Effector memory CD4-positive, alpha-beta T cell (primary cell): ENCODE measurements at places on chromosomes 4 and X.

- no peak for DNase-seq
- H3K4me1 ChIP-seq, result no peaks in the 10 kb centered on the region
- H3K36me3 ChIP-seq, result no peaks in the 10 kb centered on the region
- no peaks in the 10 kb centered on the region for H3K27me3 ChIP-seq
Measured at GRCh38 chr4:171993247-171993646, 180.0 kb downstream of the GALNTL6 start.

DNA sequence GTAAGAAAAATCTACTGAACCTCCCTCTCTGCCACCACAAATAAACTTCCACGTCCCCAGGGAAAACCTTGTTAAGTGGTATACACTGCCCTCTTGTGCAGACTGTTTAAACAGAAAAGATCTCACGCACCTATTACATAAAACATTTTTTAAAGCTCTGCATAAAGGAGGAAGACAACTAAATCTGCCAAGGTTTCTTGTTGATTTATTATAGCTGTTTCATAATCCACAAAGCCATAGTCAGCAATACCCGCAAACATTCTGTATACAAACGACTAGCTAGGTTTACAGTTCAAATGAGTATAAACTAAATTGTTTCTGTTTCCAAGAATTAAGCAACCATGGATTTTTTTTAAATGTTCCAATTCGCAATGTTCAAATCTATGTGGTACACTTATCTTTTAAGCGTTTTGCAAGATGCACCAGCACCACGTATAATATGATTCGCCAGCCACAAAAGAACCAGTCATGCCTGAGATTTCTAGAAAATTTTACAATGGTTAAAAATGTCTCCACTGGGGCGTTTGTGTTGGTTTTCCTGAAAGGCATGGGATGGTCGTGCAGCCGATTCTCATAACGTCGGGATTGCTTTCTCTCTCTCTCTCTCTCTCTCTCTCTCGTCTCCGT is 164.6 kb downstream of the PRKX start:
- H3K27me3 ChIP-seq, result no peaks in the 10 kb centered on the region
- no peak overlapping the region for H3K4me3 ChIP-seq
- H3K36me3 ChIP-seq, result no peaks in the 10 kb centered on the region
- no peak for DNase-seq
- no peaks in the 10 kb centered on the region for H3K4me1 ChIP-seq
- no peak overlapping the region for H3K27ac ChIP-seq

GRCh38 chrX:110276778-110277177 is 41.1 kb downstream of the AMMECR1 start:
- H3K4me1 ChIP-seq, result no peaks in the 10 kb centered on the region
- H3K27ac ChIP-seq, result no peak overlapping the region
- DNase-seq, result no peak
- H3K36me3 ChIP-seq, result no peaks in the 10 kb centered on the region
- no peaks in the 10 kb centered on the region for H3K27me3 ChIP-seq
- no peak overlapping the region for H3K4me3 ChIP-seq

DNA sequence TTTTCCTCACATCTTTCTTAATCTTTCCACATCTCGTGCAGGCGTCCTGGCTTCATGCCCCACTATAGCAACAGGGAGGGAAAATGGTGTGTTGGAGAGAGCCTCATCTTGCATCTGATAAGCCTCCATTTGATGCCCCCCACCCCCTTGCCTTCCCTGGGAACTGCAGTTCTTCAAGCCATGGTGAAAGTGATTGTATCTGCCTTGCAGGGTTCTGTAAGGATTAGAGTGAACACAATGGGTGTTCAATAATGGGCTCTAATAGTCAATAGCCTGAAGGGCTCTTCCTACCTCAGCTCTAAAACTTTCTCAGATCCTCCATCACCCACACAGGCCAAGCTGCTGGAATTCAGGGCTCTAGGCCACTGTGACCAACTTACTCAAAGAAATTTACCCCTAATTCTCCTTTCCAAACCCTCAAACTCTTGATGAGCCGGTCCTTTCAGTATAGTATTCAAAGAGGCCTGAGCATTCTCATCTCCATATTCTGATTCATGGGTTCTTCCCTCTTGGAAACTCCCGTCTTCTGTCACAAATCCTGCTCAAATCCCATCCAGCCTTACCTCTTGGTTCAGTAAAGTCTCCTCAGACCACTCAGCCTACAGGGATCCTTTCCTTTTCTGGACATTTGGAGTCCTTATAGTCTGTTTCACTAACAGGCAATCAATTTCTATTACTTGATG is 128.3 kb upstream of the TRIM2 start:
- no peaks in the 10 kb centered on the region for H3K36me3 ChIP-seq
- no peak overlapping the region for H3K4me3 ChIP-seq
- H3K27ac ChIP-seq, result no peak overlapping the region
- H3K4me1 ChIP-seq, result peaks cover 3% of the 10 kb centered on the region
- no peak for DNase-seq
- H3K27me3 ChIP-seq, result no peaks in the 10 kb centered on the region

GRCh38 chr4:124904723-124905388 is 192.3 kb upstream of the ANKRD50 start:
- no peaks in the 10 kb centered on the region for H3K27me3 ChIP-seq
- DNase-seq, result no peak
- H3K4me3 ChIP-seq, result no peak overlapping the region
- H3K36me3 ChIP-seq, result no peaks in the 10 kb centered on the region
- H3K27ac ChIP-seq, result no peak overlapping the region
- H3K4me1 ChIP-seq, result no peaks in the 10 kb centered on the region

DNA sequence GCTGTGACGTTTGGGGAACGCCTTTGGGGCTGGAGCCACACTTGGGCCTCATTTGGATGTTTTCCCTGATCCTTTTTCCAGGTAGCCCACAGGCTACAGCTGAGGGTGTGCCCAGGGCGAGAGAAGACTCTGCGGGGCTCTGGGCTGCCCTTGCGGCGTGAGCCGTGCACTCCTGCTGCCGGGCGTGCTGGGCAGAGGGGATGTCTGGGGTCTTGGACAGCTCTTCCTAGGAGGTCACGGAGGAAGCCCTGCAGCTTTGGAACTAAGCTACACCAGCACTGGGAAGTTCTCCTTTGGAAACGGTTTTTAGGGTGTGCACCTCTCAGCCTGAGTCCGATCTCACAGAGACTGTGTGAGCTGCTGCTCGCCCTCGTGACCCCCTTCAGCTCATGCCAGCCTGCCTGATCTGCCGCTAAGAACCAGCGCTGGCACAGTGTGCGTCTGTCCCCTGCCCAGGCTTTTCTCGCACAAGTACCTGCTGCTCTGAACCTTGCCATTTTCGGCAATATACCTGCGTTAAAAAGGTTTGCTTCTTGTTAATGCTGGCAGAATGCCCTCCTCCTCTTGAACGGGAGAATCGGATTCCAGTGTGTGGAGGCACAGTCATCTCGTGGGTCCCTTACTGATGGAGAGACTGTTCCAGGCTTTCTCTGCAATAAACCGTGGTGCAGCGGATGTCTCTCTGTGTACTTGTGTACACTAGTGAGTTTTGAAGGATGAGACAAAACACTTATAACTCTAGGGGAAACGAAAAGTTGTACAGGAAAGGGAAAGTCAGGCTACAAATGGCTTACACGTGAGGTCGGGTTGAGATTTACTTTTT is 14.3 kb downstream of the MSANTD1 start:
- no peaks in the 10 kb centered on the region for H3K27me3 ChIP-seq
- no peaks in the 10 kb centered on the region for H3K36me3 ChIP-seq
- no peak overlapping the region for H3K4me3 ChIP-seq
- DNase-seq, result no peak

GRCh38 chr4:45323453-45324058 is 597.2 kb upstream of the GNPDA2 start:
- no peaks in the 10 kb centered on the region for H3K27me3 ChIP-seq
- H3K36me3 ChIP-seq, result no peaks in the 10 kb centered on the region
- no peak overlapping the region for H3K27ac ChIP-seq
- H3K4me1 ChIP-seq, result no peaks in the 10 kb centered on the region

DNA sequence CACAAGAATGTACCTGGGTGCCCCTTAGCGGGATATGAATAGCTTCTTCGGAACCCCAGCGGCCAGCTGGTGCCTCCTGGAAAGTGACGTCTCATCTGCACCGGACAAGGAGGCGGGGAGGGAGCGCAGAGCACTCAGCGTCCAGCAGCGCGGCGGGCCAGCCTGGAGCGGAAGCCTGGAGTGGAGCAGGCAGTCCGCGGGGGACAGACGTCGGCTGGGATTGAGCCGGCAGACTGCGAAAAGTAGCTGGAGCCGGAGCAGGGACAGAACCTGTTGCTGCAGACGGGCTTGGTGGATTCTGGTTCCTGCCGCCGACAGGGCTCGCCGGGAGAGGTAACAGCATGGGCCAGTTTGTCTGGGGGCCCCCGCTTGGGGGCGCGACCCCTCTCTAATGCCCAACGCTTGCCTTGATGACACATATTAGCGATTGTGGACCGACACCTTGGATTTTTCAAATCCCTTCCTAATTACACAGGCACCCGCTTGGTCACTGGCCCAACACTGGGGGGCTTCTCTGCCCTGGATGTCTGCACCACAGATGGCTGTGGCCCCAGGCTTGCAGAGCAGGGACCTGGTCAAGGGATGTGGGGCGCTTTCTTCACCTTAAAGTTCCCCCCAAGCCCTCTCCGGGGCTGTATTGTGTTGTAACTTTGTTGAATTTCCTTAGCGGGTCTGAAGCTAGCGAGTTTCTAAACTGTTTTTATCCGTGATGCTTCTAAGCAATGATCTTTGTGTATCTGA is at the start of gene NPFFR2:
Gene NPFFR2 (plus strand): TSS at position 133 of the 741 bp plus-strand sequence. CDS start 96,592 bp downstream, outside the sequence.
- no peak within 1 kb of the TSS for H3K4me3 ChIP-seq
- peaks cover 6% of the 10 kb centered on the region for H3K27me3 ChIP-seq
- H3K36me3 ChIP-seq, result no peaks in the 10 kb centered on the region
- DNase-seq, result no peak
- H3K4me1 ChIP-seq, result no peaks in the 10 kb centered on the region

DNA sequence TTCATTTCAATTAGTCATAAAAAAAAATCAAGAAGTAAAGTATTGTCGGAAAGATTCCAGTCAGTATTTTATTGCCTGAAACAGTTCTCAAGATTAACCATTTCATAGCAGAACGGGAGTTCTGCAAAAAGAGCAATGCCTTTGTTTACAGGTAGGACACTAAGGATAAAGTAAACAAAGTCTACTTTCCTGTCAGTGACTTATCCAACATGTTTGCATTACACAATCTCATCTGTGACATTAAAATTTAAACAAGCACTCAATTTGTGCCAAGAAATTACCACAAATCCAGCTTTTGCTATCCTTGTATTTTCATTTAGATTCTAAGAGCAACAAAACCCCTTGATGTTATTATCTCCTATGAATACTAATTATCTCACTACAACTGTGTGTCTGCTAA is 306.5 kb upstream of the LDB2 start:
- H3K4me3 ChIP-seq, result no peak overlapping the region
- no peak overlapping the region for H3K27ac ChIP-seq
- no peak for DNase-seq
- no peaks in the 10 kb centered on the region for H3K4me1 ChIP-seq
- no peaks in the 10 kb centered on the region for H3K36me3 ChIP-seq
- no peaks in the 10 kb centered on the region for H3K27me3 ChIP-seq
